ENCODE measurements at places on chromosomes 11 and 22. TPM values are rescaled to one million over a fixed set of nuclear protein-coding genes. Genes with fewer than 3 reads are reported as not detected.

The SCUBE1 gene
- total RNA-seq, result 22.3 TPM

DNA sequence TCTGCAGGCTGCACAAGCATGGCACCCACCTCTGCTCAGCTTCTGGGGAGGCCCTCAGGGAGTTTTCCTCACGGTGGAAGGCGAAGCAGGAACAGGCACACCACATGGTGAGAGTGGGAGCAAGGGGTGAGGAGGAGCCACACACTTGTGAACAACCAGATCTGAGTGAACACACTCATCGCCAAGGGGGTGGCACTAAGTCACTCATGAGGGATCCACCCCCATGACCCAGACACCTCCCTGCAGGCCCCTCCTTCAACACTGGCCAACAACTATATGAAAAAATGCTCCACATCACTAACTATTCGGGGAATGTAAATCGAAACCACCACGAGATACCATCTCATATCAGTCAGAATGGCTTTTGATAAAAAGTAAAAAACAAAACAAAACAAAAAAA is 722 bp upstream of the KRTAP5-2 start:
- no peak overlapping the region for H3K4me3 ChIP-seq
- no peak for DNase-seq
- H3K4me1 ChIP-seq, result no peaks in the 10 kb centered on the region
- H3K27me3 ChIP-seq, result no peaks in the 10 kb centered on the region
- H3K27ac ChIP-seq, result no peak overlapping the region

DNA sequence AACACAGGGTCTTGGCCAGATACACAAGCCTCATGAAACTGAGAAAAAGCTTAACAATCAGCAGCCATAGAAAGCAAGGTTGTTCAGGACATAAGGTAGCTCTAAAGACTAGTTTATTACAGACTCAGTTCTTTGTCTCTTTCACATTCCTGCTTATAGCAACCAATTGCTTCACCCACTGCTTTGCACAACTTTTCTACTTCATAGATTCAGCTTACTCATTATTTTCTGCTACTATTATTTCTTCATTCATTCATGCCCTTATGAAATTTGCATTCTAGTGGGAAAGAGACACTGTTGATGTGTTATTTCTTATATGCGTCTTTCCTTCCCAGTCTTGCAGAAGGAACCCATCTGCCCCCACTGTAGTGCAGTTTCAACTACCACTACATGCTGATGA is 4.7 kb downstream of the CCDC34 start:
- H3K27ac ChIP-seq, result no peak overlapping the region
- H3K4me1 ChIP-seq, result peaks cover 7% of the 10 kb centered on the region
- no peak for DNase-seq

DNA sequence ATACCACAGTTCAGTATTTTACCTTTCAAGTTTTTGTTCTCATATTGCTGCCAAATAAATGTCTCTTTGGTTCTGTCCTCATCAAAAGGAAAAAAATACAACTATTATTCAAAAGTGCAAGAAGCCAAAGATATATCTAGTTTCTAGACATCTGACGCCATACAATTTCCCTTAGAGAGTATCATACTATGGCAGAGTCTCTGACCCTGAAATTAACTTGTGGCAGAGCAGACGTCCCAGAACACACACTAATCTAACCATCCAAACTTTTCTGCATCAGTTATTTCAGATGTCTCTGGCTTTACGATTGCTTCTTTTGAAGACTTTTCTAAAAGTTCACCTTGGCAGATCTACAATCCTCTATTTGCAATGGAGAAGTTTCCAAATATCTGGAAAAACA is 2.7 kb downstream of the OR51T1 start:
- H3K36me3 ChIP-seq, result no peaks in the 10 kb centered on the region
- no peak overlapping the region for H3K27ac ChIP-seq
- no peak for DNase-seq
- no peaks in the 10 kb centered on the region for H3K4me1 ChIP-seq
- no peak overlapping the region for H3K4me3 ChIP-seq

DNA sequence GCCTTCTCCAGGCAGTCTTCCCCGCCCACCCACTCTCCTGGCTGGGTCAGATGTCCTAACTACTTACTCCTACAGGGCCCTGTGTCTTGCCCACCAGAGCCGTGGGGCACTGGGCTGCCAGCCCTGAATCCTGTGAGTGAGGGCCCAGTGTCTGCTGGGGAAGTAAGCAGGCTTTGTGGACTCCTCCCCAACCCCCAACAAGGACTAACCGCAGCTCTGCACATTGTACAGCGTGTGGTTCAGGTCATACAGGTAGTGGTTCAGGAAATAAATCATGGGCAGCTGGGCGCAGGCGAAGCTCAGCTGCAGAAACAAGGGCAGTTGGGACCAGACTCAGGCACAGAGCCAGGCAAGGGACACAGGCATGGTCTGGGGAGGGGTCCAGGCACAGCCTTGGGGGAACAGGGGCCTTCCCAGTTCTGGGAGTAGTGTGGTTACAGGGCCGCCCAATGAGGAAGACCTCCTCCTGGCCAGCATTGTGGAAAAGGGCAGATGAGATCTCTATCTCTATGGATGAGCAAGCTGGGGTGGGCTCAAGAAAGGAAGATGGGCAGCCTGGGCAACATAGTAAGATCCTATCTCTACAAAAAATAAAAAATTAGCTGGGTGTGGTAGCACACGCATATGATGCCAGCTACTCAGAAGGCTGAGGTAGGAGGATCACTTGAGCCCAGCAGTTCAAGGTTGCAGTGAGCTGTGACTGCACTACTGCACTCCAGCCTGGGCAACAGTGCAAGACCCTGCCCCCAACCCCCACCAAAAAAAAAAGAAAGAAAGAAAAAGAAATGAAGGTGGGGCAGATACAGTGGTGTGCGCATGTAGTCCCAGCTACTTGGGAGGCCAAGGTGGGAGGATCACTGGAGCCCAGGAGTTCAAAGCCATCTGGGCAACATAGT is 5.5 kb downstream of the UNC93B1 start:
- H3K4me1 ChIP-seq, result peaks cover 11% of the 10 kb centered on the region
- no peak overlapping the region for H3K4me3 ChIP-seq
- H3K36me3 ChIP-seq, result peaks cover 3% of the 10 kb centered on the region
- no peaks in the 10 kb centered on the region for H3K27me3 ChIP-seq
- no peak overlapping the region for H3K27ac ChIP-seq
- DNase-seq, result no peak

Measured in upper lobe of left lung (tissue), 6 donors.